Omental fat pad (tissue), 4 donors: ENCODE measurements at places on chromosomes 16 and 17. TPM values are rescaled to one million over a fixed set of nuclear protein-coding genes. Genes with fewer than 3 reads are reported as not detected.

DNA sequence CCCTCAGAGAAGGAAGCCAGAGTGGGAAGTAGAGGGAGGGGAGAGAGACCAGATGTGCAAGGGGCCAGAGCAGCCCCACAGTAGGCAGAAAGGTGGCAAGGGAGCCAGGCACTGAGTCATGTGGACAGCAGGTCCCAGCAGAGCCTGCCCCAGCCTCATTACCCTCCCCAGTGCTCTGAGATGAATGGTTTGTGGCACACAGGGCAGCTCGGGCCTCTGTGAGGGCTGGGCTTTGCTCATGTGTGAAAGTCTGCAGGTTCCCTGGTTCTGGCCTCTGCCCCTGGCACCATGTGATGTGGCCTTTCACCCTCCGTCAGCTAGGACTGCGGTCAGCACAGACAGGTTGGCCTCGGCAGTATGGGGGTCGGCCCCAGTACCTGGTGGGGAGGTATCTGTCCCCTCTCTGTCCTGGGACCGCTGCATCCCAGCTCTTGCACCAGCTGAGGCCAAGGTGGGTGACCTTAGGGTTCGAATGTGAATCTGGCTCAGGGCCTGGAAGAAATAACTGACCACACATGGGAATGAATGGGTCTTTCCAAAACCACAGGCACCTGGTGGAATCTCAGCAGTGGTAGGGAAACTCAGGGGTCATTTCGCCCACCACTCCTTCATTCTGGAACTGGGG, 8.9 kb downstream of the LRRC75A start:
- no peak for DNase-seq

DNA sequence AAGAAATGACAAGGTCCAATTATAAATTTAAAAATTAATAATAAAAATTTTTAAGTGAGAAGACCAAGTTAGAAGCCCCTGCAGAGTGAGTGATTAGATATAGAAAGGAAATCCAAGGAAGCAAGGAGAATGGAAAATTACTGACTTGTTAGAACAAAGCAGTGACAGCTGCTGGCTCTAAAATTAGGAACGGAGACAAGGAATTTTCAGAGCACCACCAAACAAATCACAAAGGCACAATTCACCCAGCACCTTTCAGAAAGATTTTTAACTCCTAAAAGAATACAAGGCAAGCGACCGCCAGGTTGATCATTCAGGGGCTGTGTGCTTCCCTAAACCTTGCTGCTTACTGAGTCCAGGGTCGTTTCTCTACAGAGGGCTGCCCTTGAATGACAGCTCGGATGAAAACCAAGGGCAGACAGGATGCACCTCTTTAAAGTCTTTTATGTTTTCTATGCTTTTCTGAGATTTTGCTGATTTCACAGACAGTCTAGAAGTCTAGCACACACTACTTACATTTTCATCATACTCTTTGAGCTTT, 45.4 kb upstream of the GINS3 start:
- no peak for DNase-seq

DNA sequence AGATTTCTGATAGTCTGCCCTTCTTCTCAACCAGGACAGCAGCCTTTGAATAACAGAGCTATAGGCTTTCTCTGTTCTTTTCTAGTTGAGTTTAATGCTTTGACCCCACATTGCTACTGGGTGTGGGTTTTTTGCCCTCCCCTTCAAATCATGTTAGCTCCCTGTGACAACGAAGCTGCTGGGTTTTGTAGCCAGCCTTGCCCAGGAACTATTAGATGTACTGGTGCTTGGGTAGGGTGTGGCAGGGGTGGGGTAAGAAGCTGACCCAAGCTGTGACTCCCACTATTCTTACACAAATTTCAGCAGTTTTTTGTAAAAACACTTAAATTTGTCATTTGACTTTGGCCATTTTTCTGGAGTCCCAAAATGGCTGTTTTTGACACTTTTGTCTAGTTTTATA, 69.7 kb downstream of the NLK start:
- no peak for DNase-seq

DNA sequence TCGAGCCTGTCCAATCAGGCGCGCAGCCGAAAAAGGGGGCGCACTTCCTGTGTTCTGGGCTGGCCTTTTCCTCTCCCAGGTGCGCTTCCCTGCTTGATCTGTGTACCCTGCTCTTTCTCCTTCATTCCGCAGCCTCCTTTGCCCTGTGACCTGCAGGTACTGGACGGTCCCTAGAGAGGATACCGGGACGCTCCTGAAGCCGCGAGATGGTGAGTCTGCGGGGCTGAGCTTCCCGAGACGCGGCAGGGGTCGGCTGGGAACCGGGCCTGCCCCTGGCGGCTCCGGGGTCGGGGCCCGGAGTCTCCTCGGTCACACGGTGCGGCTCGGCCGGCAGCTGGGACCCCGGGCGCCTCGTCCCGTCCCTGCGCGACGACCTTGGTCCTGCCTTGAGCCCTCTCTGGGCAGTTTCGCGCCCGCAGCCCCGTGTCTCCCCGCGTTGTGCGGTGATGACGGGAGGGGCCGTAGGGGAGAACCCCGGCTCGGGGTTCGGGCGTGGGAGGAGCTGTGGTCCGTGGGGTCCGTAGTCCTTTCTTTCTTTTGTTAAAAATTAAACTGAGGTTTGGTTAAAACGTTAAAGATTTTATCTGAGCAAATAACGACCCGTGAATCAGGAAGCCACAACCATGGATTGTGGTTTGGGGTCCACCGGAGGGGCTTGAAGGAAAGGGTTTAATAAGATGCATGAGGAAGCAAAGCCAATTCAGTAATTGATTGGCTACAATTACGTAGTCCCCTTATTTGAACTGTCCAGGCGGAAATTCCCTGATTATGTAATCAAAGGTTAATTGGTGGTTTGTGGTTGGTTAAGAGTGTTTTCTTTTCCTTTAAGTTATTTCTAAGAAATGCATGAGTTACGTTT, 172.8 kb upstream of the ZNF267 start:
- DNase-seq: peak; percentile 80

GRCh38 chr17:34257986-34258326, 2.9 kb downstream of the CCL2 start:
- DNase-seq: no peak

GRCh38 chr17:82018152-82018988, 4.3 kb downstream of the CENPX start:
- no peak for DNase-seq

DNA sequence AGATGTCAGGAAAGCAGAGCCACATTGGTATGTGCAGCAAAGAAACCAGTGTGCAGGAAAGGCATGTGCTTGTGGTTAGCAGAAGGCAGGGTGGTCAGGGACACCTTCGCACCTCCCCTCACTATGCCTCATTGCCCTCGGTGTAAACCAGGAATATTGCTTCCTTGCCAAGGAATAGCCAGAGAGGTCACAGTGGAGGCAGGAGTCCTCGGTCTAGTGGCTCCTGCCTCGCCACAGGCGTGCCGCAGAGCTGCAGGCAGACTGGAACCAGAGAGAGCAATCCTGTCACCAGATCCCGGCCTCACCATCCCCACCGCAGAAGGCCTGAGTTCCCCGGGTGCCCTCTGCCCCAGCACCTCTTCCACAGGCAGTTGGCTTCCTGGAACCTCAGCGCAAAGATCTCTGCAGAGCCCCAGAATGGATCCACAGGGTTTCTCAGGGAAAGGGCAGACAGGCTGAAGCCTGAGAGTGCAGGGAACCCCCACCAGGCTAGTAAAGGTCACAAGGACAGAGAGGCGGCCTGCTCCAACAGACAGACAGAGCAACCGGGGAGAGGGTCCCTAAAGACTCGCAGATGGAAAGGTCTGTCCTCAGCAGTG, 21.6 kb downstream of the CCDC182 start:
- DNase-seq: no peak

DNA sequence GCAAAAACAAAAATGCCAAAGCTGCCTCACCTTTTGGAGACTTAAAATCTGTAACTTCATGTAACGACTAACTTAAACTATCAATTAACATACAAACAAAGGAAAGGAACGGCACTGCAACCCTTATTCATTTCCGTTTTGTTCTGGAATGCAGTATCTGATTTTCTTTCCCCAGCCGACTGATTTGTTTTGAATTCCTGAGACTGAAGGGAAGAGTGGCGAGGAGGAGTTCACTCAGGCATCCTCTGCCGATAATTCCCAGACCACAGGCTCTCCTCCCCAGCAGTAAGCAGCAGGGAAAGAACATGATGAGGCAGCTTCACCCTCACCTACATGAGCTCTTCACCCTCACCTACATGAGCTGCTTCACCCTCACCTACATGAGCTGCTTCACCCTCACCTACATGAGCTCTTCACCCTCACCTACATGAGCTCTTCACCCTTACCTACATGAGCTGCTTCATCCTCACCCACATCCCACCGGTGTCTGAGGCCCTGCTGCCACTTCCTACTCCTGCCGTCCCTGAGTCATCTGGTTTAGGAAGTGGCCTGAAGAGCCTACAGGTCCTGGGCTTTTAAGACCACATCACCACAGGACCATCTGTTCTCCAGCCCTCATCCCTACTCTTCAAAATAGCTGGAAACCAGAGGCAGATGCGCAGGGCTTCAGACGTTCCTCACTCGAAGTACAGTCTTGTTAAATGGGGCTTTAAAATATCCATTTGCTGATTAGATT, 168.0 kb upstream of the RPH3AL start:
- DNase-seq: no peak

- DNase-seq: peak; percentile 23
These were observed 647 bp downstream of the FBXL20 start for GRCh38 chr17:39400547-39401411.

GRCh38 chr16:85873153-85873552, 25.8 kb upstream of the IRF8 start:
- DNase-seq: no peak

DNA sequence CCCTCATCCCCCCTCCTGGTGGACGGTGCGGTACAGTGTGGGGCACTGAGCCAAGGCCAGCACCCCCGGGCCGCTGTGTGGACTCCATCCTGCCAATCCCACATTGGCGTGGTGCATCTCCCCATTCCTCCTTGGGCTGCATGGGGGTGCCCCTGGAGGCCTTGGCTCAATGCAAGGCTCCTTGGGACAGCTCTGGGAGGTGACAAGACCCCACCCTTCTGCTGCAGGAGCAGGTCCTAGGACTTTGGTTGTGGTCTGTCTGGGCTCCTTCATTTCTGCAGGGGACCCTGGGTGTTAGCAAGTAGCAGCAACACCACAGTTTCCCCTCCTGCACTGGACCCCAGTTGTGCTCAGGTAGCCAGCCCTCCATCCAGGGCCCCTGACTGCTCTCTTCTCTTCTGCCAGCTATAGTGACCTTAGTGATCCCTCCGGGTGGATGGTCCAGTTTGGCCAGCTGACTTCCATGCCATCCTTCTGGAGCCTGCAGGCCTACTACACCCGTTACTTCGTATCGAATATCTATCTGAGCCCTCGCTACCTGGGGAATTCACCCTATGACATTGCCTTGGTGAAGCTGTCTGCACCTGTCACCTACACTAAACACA, 1.3 kb downstream of the PRSS21 start:
- DNase-seq: no peak

DNA sequence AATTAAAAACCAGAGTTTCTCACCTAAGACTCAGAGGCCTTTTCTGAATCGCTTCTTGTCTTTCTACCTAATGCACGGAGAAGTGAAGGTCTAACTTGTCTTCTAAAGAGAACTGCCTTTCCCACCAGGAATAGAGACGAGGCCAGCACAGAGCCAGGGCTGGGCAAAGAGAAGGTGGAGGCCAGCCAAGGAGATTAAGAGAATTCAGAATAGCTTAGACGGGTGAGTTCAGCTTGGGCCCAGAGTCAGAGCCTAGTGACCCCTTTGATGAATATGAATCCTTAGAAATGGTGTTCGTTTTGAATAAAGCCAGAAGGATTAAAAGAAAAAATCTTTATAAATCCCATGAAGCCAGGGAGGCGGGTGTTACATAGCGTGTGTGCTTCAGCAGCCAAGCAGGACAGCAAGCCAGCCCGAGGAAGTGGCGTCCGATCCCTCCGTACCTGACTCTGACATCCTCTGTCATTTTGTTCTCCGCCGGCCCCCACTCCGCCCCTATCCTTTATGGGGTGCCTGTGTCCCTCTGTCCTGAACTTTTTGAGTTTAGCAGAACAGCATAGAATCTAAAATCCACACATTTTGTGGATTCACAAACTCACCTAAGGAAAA, 7.4 kb downstream of the GSG1L2 start:
- no peak for DNase-seq

GRCh38 chr16:87393680-87394055, 1.5 kb downstream of the MAP1LC3B start:
- no peak for DNase-seq

DNA sequence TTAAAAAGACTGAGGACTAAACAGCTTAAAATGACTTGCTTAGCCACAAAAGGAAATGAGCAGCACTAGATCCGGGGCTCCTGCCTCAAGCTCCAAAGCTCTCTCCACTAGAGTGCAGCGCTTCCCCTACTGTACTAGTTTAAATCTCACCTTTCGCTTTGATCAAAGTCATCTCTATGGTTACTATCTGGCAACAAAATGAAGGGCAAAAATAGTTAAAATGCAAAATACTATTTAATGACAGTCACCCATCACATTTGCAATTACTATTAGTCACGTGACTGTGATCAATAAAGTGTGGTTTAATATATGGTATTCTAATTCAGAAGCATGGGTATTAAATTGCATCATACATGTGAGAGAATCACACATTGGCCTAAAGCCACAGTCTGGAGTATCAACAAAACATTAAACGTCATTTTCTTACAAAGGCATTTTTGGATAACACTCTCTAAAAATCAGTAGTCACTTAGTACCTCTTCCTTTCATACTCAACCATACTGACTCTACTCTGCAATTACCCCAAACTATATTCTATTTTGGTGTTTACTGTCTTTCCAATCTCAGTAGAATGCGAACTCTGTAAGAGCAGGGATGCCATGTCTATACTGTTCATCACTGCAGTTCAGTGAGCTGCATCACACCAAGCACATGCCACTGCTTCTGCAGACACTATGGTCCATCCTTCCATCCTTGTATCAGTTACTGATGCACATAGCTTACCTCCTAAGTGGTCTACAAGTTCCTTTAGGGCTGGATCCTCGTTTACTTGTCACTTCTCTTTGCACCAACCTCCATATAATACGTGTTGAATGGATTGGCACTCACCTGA, 6.2 kb downstream of the PSMD12 start:
- no peak for DNase-seq

- DNase-seq: no peak
These were observed 18.6 kb downstream of the SNN start for GRCh38 chr16:11686713-11687380.

GRCh38 chr16:30052671-30053372, 12.7 kb upstream of the ALDOA start:
- peak; percentile 90 for DNase-seq

GRCh38 chr17:74554909-74555308, 9.0 kb upstream of the CD300C start:
- DNase-seq: no peak

- no peak for DNase-seq
These were observed 15.6 kb downstream of the CNP start for GRCh38 chr17:41982026-41982760.

GRCh38 chr16:19238406-19238805, 47.1 kb upstream of the CLEC19A start:
- no peak for DNase-seq

The PPY gene
- not detected for total RNA-seq

The ZNF750 gene
- total RNA-seq: not detected

The HCRT gene
- not detected for total RNA-seq

The CHRNE gene
- total RNA-seq: 0.50 TPM

The NME2 gene
- total RNA-seq: 570 TPM

The ORMDL3 gene
- 237 TPM for total RNA-seq

The GLP2R gene
- total RNA-seq: 24.1 TPM

The CDK5R1 gene
- total RNA-seq: 2.6 TPM

The CASKIN2 gene
- total RNA-seq: 23.2 TPM
